ENCODE measurements at places on chromosomes 1 and 21. TPM values are rescaled to one million over a fixed set of nuclear protein-coding genes. Genes with fewer than 3 reads are reported as not detected.

GRCh38 chr21:33424214-33424613 lies 21.0 kb downstream of the IFNGR2 start:
- H3K36me3 ChIP-seq: peaks cover 78% of the 10 kb centered on the region
- no peaks in the 10 kb centered on the region for H3K27me3 ChIP-seq
- H3K4me3 ChIP-seq: no peak overlapping the region
- H3K4me1 ChIP-seq: peaks cover 3% of the 10 kb centered on the region
- no peak overlapping the region for H3K27ac ChIP-seq

DNA sequence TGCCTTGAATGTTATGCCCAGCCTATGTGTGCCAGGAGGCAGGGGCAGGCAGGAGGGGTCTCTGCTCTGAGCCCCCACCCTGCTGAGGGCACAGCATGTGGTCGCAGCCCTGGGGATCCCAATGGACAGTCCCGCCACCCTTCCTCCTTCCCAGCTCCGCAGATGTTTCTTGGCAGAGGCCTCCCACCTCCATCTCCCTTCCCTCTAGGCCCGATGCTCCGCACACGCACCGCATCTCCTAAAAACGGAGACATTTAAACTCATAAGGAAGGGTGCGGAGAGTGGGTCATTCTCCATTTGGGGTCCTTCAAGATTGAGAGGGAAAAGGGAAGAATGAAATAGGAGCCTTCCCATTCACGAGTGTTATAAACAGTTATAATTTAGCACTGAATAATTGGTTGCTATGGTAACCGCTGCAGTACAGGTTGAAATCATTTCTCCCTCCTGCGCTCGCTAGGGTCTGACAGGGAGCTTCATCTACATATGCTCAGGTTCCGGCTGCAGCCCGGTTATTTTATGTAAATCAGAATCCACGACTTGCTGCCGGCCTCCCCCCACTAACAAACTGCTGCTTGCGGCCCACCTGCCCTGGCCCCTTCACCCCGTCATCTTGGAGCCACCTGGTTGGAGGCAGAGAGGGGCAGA lies 16.0 kb downstream of the CHD5 start:
- H3K4me3 ChIP-seq: no peak overlapping the region
- no peaks in the 10 kb centered on the region for H3K36me3 ChIP-seq
- H3K27ac ChIP-seq: no peak overlapping the region
- no peaks in the 10 kb centered on the region for H3K4me1 ChIP-seq
- no peak for DNase-seq

- H3K27ac ChIP-seq: no peak overlapping the region
- DNase-seq: no peak
- H3K4me1 ChIP-seq: peaks cover 2% of the 10 kb centered on the region
- no peaks in the 10 kb centered on the region for H3K36me3 ChIP-seq
These were observed 24.9 kb upstream of the CTPS1 start for GRCh38 chr1:40954626-40955025.

- H3K27me3 ChIP-seq: no peaks in the 10 kb centered on the region
- DNase-seq: no peak
- H3K4me1 ChIP-seq: no peaks in the 10 kb centered on the region
- no peak overlapping the region for H3K4me3 ChIP-seq
- H3K27ac ChIP-seq: no peak overlapping the region
- H3K36me3 ChIP-seq: peaks cover 62% of the 10 kb centered on the region
These were observed 12.1 kb downstream of the LDLRAD2 start for GRCh38 chr1:21823980-21824702.

DNA sequence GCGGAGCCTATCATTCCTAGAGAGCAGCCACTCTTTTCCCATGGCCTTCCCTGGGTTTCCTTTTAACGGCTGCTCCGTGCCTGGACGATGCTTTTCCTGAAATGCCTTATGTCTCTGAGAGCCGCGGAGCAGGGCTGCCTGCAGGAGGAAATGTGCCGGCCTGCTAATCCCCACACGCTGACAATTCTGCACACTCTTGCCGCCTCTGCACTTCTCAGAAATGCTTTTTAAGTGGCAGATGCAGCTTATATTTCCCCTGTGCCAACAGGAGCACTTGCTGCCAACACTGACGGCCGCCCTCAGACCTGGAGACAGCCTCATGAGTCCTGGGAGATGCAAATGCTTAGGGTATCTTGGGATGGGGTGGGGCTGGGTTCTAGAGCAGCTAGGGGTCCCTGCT lies 253.2 kb downstream of the GRIK3 start:
- DNase-seq: no peak
- H3K4me1 ChIP-seq: peaks cover 3% of the 10 kb centered on the region
- no peaks in the 10 kb centered on the region for H3K36me3 ChIP-seq
- H3K27me3 ChIP-seq: peaks cover 7% of the 10 kb centered on the region
- no peak overlapping the region for H3K4me3 ChIP-seq

- peak overlapping the region; percentile 72 for H3K27ac ChIP-seq
- H3K4me1 ChIP-seq: peaks cover 28% of the 10 kb centered on the region
- no peaks in the 10 kb centered on the region for H3K27me3 ChIP-seq
- H3K36me3 ChIP-seq: no peaks in the 10 kb centered on the region
These were observed 35.9 kb downstream of the SLC30A1 start for GRCh38 chr1:211543025-211543424.

The FCRL2 gene
- polyA plus RNA-seq: 0.15 TPM

The SERPINC1 gene
- polyA plus RNA-seq: 0.54 TPM
